ENCODE measurements at places on chromosomes 4 and X. TPM values are rescaled to one million over a fixed set of nuclear protein-coding genes. Genes with fewer than 3 reads are reported as not detected.

Gene KLF8
- total RNA-seq, result 25.3 TPM

GRCh38 chr4:4524364-4524763 is 17.5 kb downstream of the STX18 start:
- no peak for DNase-seq

DNA sequence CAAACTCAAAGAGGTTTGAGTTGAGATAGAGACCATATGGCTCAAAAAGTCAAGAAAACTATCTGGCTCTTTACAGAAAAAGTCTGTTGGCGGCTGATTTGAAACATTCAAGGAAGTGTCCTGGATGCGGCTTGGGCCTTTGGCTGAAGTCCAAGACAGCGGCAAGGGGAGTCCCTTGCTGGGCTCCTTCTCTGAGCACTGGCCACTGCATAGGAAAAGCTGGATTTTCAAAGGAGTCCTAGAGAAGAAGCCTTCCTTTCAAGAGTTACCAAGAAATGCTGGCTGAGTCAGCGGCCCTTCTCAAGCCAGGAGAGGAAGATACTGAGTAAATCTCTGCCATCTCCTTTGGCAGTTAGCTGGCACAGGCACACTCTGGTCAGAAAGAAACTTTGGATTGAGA is 12.1 kb downstream of the APLN start:
- no peak for DNase-seq

DNA sequence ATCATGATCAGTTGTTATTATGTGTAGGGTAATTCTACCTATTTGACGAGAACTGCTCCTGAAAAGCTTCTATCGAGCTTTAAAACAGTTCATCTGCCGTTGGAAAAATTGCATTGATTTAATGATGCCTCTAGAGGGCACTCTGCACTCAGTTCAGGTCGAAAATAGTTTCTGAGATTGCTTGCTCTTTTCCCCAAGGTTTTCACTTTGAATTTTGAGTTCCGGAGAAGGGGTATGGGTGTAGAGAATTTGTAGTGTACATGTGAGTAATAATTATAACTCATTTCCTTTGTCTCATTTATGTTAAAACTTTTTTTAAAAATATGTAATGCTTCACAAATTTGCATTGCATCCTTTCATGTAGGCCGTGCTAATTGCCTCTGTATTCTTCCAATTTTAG is 28.4 kb upstream of the TNIP3 start:
- DNase-seq, result no peak

- no peak for DNase-seq
These were observed 48.6 kb downstream of the LRP2BP start for GRCh38 chr4:185346975-185347601.

All from kidney (tissue), 22 donors.